ENCODE measurements at places on chromosomes 5 and 9.

GRCh38 chr5:55453211-55453610 lies 81.6 kb downstream of the PLPP1 start:
- DNase-seq = no peak

- DNase-seq = no peak
These were observed 122.5 kb downstream of the TRPM3 start for GRCh38 chr9:70998962-70999361.

DNA sequence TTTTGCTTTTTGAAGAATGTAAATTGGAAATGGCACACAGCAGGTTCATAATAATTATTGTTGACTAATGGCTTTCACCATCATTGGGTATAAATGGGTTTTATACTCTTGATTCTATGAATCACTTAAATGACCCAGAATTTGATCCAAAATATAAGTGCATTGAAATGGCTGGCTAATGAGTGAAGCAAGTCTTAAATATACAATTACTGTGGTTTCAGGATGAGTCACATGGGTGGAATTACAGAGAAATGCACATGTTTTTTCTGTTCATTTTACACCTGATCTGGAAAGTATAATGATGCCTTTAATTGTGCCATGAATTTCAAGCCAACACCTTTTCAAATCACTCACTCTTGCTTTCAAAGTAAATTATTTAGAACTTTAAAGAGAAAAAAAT lies 380.8 kb upstream of the CD180 start:
- DNase-seq = no peak

DNA sequence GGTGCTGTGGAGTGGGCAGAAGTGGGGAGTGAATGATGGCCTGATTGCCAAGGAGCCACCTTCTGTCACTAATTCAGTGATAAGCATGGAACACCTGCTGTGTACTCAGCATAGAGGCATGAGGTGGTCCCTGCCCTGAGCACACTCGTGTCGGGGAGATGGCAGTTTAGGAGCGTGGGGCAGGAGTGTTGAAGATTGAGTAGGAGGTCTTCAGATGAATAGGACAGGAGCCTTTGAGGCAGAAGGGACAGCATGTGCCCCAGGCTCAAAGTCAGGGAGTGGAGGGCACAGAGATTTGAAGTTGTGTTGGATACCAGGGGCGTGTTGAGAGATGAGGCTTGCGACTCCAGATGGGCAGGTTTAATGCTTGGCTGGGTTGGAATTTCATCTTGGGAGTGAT lies 55.0 kb downstream of the ZNF618 start:
- DNase-seq = no peak

DNA sequence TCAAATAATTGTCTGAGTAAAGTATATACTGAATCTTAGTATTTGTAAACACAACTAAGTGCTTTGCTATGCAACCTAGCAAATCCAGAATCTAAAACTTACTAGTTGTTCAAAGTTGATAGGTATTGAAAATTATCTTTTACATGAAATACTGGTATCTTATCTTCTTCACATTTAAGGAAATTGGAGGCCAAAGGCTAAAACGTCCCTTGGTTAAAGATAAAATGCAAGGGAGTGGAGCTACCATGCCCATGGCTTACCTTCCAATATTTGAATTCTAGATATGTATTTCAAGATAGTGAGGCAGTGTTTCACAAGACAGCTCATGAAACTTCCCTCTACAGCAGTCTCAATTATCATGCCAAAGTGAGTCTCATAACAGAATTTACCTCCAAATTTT lies 373.5 kb downstream of the KIAA0825 start:
- no peak for DNase-seq

- no peak for DNase-seq
These were observed 166.9 kb downstream of the SNCAIP start for GRCh38 chr5:122478741-122479442.

DNA sequence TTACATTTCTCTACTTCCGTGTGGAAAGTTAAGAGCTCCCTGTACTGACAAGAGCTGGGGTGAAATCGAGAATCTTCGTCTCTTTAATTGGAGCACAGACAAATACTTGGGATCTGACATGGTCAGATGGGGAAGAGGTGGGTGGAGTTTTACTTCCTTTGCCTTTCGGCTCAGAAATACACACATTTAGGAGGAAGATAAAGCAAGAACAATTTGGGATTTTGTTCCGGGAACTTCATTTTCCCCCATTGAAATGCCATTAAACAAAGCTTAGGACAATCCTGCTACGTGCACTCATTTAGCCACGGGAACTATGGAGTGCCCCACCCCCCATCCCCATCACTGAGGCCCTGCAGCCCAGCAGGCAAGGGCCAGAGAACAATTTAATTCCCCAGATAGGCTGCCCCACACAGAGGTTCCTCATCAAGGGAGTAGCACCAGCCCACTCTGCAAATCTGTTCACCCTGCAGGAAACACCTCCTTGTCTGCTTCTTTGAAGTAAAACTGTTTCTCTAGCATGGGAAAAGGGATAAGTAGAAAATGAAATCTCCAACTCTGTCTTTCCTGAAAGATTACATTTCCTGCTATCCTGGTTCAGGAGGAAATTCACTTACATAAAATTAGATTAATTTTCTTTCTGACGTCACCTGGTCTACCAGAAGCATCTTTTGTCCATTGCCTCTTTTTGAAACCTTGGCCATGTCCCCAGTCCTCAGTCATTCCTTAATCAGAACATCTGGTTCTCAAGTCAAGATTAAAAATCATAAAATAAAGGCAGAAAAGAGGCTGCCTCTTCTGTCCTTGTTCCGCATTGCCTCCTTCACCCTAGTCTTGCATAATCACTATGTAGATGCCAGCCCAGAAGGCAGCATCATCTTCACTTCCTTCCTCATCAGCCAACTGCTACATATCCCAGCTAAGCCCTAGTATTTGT lies 206.4 kb downstream of the ENC1 start:
- DNase-seq = no peak

GRCh38 chr9:563200-563599 lies 278.3 kb upstream of the DMRT1 start:
- no peak for DNase-seq

DNA sequence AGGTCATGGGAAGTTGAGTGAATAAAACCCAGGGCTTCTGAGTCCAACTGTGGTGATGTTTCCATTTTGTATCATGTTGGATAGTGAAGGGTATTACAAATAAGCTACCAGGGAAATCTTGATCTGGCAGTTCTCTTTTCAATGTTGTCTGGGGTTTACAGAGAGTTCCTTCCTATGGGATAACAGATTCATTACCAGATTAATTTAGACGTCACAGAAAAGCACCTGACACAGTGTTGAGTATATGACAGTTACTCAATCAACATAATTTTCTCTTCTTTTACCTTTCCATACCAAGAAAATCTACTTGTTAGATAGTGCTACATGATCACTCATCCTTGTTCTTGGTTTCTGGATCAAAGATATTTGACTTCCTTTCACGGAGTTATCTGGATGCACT lies 270.9 kb downstream of the ACTL7B start:
- DNase-seq = no peak

- no peak for DNase-seq
These were observed 153.1 kb downstream of the PCSK1 start for GRCh38 chr5:96279801-96280542.

DNA sequence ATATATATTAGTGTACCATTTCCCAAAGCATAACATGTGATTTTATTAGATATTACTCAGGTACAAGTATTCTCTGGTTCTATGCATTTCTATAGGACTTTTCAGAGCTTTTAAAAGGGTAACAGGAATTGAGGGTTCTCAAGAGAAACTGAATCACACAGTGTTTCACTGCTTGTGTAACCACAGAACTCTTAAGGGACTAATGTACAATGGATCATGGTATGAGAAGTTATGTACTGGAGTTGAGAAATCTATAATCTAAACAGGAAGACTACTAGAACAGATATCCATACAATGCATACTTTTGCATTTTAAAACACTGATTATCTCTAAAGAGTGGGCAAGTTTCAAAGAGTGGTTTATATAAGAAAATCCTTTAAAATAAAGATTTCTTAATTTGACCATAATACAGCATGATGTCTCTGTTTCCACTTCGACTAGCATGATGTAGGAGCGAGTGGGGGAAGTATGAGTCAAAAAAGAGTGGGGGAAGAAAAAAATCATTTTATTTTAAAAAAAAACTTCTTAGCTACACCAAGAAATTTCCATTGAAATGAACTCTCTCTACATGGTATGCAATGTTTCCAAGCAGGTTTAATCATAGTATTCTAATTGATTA lies 183.5 kb downstream of the RFX3 start:
- no peak for DNase-seq

GRCh38 chr9:117696154-117696553 lies 8.0 kb upstream of the TLR4 start:
- no peak for DNase-seq

- no peak for DNase-seq
These were observed 171.1 kb downstream of the TARS1 start for GRCh38 chr5:33611877-33612276.

- no peak for DNase-seq
These were observed 3.2 kb upstream of the NR4A3 start for GRCh38 chr9:99818500-99818899.
